SK-N-SH treated with all-trans-retinoic acid at 6 μM for 48 hours (cell line): ENCODE measurements at places on chromosomes 4 and X.
A peak's percentile ranks its signal among the peaks of the same experiment; 100 is the strongest.

DNA sequence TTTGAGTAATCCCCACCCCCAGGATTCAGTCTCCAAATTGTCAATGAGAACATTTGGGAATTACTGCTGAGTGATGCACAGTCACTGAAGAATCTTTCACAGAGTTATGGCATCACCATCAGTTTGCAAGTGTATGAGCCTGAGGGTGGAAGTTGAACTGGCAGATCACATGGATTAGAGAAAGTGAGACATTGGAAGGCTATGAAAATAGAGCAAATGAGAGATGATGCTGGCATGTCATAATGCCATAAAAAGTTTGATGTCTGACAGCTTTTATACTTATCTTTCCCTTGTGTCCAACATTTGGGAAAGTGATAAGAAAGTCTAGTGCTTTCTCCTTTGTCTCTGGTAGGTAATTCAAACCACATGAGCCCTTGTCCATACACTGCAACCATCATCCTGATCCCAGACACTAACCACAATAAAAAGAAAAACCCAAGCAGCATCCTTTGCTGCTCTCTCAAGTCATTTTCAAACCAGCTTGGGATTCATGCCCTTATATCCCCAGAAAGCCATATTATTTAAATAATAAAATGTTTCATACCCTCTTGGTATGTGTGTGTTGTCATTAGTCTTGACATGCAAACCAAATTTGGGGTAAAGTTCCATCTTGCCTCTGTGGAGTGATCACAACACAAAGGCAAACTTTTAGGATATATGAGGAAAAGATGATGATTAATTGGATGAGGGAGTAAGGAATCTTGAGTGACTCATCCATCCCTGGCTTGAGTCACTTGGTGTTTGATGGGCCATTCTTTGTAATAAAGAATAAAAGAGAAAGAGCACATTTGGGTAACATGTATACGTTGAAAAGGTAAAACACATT, 438.9 kb downstream of the GRXCR1 start:
- peak; percentile 77 for ATAC-seq

- ATAC-seq, result no peak
Measured at GRCh38 chrX:130120321-130120731, 10.0 kb upstream of the ELF4 start.

DNA sequence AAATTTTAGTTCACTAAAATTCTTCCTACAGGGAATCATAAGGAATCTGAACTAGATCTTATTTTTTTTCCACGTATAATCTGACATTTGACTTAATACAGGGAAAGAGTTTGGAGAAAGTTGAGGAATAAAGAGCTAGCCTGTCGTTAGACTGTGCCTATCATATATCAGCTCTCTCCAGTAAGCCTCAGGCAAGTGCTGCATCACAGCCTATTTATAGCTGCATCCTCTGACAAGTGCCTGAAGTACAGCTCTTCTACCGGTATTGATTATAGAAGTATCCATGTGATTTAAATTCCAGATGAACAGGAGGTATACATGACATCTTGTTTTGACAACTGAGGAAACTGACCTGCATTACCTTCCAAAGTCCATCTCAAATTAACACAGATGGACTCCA, 248.9 kb downstream of the TLL1 start:
- peak; percentile 77 for ATAC-seq

DNA sequence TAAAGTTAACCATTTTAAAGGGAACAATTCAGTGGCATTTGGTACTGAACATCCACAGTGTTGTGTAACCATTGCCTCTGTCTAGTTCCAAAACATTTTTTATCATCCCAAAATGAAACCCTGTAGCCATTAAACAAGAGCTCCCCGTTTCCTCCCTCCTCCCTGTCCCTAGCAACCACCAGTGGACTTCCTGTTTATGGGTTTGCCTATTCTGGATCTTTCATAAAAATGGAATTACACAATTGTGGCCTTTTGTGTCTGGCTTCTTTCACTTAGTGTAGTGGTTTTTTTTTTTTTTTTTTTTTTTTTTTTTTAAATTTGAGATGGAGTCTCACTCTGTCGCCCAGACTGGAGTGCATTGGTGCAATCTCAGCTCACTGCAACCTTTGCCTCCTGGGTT, 11.6 kb downstream of the RBMX2 start:
- ATAC-seq, result no peak

- no peak for ATAC-seq
Measured at GRCh38 chr4:136573460-136573859, 958.8 kb downstream of the PCDH18 start.

DNA sequence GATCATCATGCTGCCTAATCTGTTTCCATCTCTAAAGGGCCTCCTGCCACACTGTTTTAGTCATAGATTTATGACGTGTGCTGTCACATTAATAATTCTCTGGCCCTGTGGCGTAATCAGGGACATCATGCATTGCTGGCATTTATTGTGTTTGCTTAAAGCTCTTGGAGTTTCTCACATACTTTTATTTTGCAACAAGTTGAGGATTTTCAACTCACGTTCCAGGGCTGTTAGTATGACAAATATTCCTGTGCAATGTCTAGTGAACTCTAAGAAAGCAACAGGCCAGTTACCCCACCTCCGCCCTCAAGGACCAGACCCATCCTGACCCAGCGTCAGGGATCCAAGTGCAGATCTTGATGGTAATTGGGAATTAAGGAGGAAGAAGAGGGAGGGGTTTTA, 7.8 kb upstream of the PIGA start:
- no peak for ATAC-seq

DNA sequence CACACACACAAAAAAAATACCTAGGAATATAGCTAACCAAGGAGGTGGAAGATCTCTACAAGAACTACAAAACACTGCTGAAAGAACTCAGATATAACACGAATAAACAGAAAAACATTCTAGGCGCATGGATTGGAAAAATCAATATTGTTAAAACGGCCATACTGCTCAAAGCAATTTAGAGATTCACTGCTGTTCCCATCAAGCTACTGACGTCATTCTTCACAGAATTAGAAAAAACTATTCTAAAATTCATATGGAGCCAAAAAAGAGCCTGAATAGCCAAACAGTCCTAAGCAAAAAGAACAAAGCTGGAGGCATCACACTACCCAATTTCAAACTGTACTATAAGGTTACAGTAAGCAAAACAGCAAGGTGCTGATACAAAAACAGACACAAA, 390.2 kb downstream of the IDS start:
- ATAC-seq, result no peak
